ENCODE measurements at places on chromosomes 5 and 9.

- no peak for DNase-seq
Observed at GRCh38 chr5:76579166-76579937, 43.9 kb downstream of the F2RL2 start.

- DNase-seq = peak; percentile 91
Observed at GRCh38 chr5:141654298-141654697, 3.1 kb upstream of the FCHSD1 start.

- peak; percentile 52 for DNase-seq
Observed at GRCh38 chr9:85522459-85523092, 219.2 kb downstream of the AGTPBP1 start.

DNA sequence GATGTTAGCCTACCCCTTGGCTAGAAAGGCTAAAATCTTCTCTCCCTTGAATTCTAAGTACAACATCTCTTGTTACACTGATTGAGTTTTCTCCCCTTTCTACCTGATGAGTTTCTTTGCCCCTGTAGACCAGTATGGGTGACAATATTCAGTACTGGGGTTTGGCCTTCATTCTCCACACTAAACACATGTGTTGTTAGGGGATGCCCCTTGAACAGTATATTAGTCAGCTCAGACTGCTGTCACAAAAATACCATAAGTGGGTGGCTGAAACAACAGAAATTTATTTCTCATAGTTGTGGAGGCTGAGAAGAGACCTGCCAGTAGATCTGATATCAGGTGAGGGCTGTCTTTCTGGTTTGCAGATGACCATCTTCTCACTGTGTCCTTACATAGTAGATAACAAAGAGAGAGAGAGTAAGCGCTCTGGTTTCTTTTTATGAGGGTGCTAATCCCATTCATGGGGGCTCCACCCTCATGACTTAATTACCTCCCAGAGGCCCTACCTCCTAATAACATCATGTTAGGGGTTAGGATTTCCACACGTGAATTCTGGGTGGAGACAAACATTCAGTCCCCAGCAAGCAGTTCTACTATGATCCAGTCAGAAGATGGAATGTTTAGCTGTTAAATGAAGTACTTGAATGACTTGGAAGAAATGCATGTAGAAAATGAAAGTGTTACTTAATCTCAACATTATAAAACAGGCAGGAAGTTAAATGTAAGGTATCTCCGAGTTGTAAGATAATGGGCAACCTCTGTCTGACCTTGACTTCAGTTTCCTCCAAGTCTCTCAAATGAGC is 17.5 kb downstream of the VLDLR start:
- DNase-seq = no peak

- DNase-seq = peak; percentile 56
Observed at GRCh38 chr9:36332006-36332405, 68.1 kb downstream of the RNF38 start.

- no peak for DNase-seq
Observed at GRCh38 chr5:158198636-158199035, 339.7 kb upstream of the CLINT1 start.
